NCI-H1048 (cell line): ENCODE measurements at places on chromosomes 4 and X.

DNA sequence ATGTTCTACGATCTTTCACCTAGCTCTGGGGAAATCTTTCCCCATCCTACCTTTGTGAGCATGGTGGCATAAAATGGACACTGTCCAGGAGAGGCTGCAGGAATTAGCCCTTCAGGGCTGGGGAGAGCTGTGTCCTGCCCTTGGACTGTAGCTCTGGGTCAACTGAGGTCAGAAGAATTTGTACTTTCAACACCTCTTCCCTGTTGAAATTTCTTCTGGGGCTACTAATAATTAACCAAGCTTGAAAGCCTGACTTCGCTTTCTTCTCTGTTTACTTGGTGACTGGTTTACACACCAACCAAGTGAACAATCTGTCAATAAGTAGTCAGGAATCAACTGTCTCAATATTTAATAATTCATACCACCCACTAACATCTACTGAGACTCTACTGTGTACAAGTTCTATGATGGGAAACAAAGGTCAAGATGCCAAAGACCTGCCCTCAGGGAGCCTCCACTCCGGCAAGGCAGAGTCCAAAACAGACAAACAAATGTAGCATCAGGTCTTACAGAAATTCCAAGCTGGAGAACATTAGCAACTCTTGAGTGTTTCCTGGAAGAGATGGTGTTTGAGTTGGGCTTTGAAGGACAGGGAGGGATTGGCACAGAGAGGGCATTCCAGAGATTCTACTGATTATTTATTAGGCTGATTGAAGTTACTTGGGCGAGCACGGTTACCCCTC lies 113.1 kb downstream of the ENPP6 start:
- DNase-seq, result no peak

GRCh38 chr4:102586644-102587021 lies 85.5 kb downstream of the NFKB1 start:
- no peak for DNase-seq

GRCh38 chr4:176054942-176055341 lies 10.7 kb upstream of the WDR17 start:
- DNase-seq, result no peak

DNA sequence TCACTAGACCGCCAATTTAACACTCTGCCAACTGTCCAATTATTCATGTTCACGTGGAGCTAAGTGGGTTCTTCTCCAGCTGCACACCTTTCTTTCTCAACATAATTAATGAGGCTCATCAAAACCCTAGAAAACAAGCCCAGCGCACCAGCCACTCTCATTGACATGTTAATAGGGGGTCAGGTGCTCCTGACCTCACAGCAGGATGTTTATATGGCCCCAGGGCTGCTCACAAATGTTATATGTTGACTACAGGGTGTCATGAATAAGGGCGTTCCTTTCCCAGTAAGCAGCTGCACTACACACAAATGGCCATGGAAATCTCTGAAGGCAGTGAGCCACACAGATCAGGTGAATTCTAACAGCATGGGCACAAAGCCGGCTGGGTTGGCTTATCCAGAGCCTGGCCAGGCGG lies 209.8 kb downstream of the MGST2 start:
- DNase-seq, result no peak

GRCh38 chr4:67687636-67688035 lies 13.3 kb downstream of the UBA6 start:
- no peak for DNase-seq

- DNase-seq, result no peak
Observed at GRCh38 chrX:109822861-109823260, 89.8 kb upstream of the ACSL4 start.

- no peak for DNase-seq
Observed at GRCh38 chrX:75230296-75230695, 43.6 kb upstream of the UPRT start.

GRCh38 chr4:76515975-76516843 lies 81.2 kb downstream of the SHROOM3 start:
- DNase-seq, result no peak

- DNase-seq, result no peak
Observed at GRCh38 chr4:86821151-86821550, 28.0 kb downstream of the SLC10A6 start.

DNA sequence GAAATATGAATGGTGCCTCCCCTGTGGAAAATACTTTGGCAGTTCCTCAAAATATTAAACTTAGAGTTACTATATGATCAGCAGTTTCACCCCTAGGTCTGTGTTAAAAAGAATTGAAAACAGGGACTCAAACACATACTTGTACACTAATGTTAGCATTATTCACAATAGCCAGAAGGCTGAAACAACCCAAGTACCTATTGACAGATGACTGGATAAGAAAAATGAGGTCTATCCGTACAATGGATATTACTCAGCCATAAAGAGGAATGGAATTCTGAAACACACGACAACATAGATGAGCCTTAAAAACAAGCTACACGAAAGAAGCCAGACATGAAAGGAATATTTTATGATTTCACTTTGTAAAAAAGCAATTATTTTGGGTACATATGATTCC lies 54.9 kb downstream of the PGRMC2 start:
- no peak for DNase-seq

- DNase-seq, result no peak
Observed at GRCh38 chrX:15221321-15221720, 48.6 kb downstream of the ASB9 start.

DNA sequence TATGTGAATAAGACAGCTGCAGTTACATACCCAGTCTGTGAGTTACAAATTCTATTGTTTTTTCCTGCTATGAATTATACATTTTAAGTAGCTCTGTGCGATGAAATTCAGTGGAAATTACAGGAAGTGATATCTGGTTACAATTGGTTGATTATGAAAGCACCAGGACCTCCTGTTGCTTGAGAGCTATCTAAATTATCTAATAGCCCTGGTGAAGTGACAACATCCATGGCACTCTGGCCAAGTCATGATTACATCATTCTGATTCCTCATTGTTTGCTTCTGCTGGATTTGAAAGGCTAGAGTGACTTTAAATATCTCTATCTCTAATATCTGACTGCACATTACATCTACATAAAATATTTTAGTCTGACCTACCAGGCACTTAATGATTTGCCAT lies 515.0 kb downstream of the CFAP47 start:
- no peak for DNase-seq

DNA sequence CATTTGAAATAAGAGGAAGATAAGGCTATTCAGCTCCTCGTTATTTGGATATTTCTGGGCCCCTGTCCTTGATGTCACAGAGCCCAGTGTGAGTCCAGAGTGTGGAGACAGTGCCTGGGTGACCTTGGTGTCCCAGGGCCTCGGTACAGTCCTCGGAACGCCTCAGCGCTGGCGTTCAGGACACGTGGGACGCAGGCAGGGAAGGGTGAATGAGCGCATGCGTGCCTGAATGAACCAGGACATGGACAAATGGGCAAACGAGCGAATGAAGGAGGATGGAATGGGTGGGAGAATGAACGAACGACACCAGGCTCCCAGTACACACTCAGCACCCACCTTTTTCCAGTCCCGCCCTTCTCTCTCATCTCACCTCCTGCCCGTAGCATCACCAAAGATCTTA lies 44.2 kb downstream of the EVC start:
- DNase-seq, result no peak

GRCh38 chr4:1045595-1046201 lies 34.3 kb downstream of the FGFRL1 start:
- no peak for DNase-seq

DNA sequence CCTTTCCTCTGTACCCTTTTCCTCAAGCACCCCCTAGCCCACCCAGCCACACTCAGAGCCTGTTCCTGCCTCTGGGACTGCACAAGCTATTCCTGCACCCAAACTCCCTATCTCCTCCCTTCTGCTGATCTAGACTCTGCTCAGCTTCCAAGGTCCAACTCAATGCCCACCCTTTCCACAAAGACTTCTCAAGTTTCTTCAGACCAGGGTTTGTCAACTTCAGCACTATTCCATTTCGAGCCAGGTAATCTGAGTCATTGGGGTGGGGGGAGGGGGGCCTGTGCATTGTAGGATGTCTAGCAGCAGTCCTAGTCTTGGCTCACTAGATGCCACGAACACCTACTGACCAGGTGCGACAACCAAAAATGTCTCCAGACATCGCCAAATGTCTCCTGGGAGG lies 37.3 kb downstream of the PHKA2 start:
- no peak for DNase-seq

GRCh38 chrX:17047224-17047623 lies 100.8 kb downstream of the REPS2 start:
- no peak for DNase-seq

- DNase-seq, result no peak
Observed at GRCh38 chrX:57915680-57916079, 5.4 kb upstream of the ZXDA start.

DNA sequence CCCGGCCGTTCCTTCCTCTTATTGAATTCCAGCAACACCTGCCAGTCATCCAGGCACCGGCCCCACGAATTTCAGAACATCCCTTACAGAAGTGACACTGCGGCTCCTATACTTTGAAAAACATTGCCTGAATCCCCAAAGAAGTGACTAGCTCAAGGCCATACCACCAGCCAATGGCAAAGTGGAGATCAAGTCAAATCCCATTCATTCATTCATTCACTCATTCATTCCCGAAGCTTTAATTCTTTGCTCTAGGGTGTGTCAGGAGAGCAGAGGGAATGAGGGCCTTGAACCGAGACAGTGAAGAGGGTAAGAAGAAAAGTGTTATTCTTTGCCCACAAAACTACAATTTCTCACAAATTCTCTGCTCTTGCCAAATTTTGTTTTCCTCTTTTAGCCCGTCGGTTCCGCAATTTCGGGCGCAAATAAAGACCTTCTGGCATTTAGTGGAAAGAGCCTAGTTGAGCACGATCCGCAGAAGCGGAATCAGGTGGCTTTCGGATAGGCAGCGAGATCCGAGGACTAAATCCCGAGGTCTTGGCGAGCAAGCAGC lies 824 bp upstream of the HMGB3 start:
- DNase-seq, result no peak

DNA sequence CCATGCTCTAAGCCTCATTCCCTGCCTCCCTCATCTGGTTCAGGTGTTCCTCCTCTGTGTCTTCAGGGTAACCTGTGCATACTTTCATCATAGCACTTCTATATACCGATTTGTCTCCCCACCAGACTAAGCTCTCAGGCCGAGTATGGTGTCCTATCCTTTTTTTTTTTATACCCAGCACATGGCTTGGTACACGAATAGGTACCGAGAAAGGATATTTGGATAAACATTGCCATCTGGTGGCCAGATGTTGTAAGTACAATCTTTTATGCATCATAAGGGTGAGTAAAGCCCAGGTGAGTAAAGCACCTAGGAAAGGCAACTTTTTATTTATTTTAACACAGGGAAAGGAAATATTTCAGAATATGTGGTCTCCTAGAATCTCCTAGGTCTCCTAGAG lies 68.4 kb downstream of the MID2 start:
- DNase-seq, result peak; percentile 1

DNA sequence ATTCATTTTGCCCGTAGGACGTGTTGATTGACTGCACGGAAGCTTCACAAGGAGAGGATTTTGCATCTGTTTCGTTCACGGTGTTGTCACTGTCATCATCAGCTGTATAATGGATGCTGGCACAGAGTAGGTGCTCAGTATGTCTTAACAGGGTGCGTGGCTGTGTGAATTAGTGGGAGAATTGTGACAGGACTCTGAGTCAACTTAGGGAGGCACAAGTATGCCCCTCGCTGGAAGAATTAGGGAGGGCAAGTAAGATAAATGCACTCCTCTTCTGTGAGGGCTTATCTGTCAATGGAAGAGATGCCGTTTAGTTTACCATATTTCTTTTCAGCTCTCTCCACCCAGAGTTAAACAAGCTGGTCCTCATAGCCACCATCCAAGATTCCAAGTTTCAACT lies 107.2 kb downstream of the TRIML1 start:
- DNase-seq, result no peak

GRCh38 chrX:17519358-17519757 lies 144.4 kb downstream of the NHS start:
- no peak for DNase-seq

GRCh38 chr4:151100531-151100930 lies 1.1 kb downstream of the RPS3A start:
- no peak for DNase-seq
